Glomerular endothelial cell (primary cell): ENCODE measurements at places on chromosomes 7 and 10.
A peak's percentile ranks its signal among the peaks of the same experiment; 100 is the strongest.

DNA sequence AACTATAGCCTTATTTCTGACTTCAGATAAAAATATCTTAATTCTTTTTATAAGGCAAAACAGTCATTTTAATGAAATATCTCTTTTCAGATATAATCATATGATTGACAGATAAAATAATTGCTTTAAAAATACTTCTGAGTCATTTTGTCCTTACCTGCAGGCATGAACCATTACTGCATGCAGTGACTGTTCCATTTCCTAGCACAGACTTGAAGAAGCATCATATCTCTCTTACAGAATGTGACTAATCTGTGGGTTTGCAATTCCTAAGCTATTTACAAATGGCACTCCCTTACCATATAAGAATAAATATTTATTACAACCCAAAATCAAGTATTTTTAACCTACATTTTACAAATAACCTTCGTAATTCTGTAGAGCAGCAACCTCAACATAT, 120.7 kb downstream of the SRPK2 start:
- DNase-seq: no peak

DNA sequence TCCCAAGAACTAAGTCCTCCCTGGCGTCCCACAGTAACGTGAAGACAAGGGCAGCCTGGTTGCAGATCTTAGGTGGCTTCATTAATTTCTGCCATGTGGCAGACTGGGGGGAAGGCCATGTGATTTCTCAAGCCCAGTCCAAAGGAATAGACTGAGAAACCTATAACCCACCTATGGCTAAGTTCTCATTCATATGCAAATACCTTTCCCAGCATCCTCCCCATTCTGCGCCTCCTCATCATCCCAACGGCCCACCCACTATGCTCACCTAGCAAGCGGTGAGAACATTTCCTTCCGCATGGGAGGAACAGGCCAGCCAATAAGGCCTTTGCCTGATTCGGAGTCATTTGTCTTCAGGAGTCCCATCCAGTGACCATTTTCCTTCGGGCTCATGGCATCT, 8.2 kb upstream of the CLEC2L start:
- DNase-seq: no peak

DNA sequence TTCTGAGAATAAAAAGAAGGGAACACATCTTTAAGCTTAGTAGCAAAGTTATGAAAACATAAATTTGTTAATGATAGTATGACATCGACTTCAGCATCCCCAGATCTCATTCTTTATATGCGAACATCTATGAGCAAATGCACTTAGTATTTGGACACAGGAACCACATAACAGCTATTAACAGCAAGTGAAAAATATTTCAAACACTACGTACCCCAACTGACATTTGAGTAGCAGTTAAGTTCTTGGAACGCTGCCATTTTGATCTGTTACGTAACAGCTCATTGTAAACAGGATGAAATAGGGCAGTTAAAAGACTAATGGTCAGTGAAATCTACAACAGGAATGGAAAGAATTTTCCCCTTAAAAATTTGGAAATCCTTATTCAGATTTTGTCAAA, 428.9 kb downstream of the TNS3 start:
- DNase-seq: peak; percentile 50

DNA sequence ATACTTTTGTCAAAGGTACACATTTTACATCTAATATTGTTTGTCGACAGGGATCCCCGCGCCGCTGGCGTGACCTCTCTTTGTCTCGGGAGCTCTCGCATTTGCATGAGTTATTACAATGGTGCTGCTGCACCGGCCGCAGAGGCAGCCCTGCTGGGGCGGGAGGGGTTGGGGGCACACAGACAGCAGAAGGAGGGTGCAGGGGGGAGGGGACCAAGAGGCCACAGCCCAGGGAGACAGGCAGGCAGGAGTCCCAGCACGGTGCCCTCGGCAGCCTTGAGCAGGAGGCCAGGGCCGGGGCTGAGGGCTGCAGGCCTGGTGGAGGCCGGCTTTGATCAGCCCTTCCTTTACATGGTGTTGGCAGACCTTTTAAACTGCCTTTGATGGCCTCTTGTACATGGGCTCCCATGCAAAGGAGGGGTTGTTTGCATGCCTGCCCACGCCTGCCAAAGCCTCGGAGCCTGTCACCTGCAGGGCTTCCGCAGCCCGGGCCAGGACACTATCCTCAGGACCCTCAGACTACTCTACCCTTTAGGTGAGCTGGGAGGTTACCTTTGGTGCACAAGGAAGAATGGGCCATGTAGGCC, 95.5 kb downstream of the EBF3 start:
- no peak for DNase-seq

- DNase-seq: no peak
Observed at GRCh38 chr10:103171278-103171677, 21.8 kb downstream of the NT5C2 start.

DNA sequence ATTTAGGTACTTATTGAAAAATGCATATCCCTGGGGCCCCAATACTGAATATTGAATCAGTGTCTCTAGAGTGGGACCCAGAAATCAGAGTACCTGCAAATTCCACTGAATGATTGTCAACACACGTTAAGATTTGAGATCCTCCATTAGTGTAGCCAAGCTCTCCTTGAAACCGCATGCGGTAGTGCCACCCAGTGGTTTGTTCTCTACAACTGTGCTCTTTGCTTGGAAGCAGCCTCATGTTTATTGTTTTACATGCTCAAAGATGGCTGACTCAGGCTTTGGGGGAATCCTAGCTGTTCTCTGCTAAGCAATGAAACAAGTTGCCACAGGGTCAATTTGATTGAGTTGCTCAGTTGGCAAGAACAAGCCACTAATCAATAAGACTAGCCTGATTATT, 340.2 kb upstream of the CELF2 start:
- DNase-seq: no peak

DNA sequence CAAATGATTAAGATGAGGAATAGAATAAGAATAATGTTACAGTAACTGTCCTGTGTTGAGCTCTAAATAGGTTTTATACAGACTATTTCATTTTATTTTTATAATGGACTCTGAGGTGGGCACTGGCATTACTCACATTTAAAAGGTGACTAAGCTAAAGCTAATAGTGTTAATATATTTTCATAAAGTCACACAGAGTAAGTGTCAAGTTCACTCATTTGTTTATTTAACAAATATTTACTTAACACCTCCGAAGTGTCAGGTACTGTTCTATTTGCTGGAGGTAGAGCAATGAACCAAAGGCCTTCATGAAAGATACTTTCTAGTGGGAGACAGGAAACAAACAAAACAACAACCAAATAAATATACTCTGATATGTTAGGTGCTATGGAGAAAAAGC, 44.0 kb downstream of the ASB4 start:
- DNase-seq: no peak

- no peak for DNase-seq
Observed at GRCh38 chr7:42993038-42993437, 60.9 kb downstream of the MRPL32 start.

- no peak for DNase-seq
Observed at GRCh38 chr7:96136600-96137239, 185.2 kb downstream of the SLC25A13 start.

GRCh38 chr7:25847336-25848070, 304.5 kb upstream of the NFE2L3 start:
- no peak for DNase-seq

- DNase-seq: no peak
Observed at GRCh38 chr7:102320601-102321350, 34.1 kb downstream of the SH2B2 start.

DNA sequence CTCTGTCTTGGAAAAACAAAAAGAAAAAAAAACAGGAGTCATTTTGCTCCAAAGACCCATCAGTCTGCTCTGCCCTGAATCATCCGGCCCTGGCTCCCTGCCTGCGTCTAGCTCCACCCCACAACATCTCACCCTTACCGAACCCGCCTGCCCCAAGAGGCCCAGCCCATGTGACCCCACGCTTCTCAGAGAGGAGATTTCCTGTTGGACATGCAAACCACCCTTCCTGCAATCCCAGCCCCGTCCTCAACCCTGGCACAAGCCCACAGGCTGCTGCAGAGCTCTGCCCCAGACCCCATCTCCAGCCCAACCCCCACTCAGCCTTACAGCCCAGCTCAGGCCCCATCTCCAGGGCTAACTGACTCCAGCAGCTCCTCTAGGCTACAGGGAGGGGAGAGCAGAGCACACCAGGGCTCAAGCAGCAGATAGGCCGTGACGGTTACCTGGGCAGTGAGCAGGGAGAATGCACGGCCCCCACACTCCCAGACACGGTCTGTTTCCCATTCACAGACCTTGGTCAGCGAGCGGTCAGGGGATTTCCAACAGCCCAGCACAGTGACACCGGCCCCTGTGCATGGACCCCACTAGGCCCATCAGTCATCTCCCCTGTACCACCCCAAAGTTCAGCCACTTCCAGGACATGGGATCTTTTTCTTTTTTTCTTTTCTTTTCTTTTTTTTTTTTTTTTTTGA, 69.9 kb upstream of the GTF2I start:
- DNase-seq: peak; percentile 20

DNA sequence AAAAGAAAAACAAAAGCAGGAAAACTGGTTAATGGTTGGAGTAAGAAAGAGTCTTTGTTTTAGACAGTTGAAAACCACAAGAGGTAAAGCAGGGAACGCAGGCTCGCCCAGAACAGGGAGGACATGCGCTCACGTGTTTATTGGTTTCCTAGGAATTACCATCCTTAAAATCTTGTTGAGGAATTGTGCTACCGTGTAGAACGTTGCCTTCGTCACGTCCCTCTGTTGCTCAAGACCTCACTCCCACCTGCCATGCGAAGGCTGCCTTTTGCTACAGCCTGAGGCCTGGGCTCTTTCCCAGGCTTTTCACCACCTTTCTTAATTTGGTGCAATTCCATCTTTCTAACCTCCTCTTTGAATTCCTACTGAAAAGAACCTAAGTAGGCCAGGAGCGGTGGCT, 61.6 kb upstream of the CAMK1D start:
- DNase-seq: no peak

DNA sequence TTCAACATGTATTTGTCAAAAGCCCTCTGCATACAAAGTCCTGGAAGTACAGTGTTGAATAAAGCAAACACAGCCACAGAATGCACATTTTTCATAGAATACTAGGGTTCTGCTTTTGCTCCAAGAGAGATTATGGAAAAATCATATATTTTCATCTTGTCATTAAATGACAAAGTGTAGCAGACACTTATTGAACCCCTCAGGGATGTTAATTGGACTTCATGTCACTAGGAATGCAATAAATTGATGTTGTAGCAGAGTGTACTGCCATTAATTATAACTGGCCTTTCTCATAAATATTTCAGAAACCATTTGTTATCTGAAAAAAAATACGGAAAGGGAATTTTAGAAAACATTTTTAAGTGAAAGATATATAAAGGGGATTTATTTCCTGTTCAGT, 64.5 kb upstream of the TAC1 start:
- no peak for DNase-seq

DNA sequence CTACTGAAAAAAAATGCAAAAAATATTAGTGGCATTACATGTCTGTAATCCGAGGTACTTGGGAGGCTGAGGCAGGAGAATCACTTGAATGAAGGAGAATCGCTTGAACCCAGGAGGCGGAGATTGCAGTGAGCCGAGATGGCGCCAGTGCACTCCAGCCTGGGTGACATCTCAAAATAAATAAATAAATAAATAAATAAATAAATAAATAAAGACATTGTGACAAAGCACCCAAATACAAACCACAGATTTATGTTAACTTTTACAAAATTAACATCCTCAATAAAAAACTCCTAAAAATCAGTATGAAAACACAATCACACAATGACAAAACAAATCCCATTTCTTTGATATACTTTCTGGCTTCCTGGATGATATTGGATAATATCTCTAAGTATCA, 808.3 kb downstream of the REEP3 start:
- DNase-seq: no peak

DNA sequence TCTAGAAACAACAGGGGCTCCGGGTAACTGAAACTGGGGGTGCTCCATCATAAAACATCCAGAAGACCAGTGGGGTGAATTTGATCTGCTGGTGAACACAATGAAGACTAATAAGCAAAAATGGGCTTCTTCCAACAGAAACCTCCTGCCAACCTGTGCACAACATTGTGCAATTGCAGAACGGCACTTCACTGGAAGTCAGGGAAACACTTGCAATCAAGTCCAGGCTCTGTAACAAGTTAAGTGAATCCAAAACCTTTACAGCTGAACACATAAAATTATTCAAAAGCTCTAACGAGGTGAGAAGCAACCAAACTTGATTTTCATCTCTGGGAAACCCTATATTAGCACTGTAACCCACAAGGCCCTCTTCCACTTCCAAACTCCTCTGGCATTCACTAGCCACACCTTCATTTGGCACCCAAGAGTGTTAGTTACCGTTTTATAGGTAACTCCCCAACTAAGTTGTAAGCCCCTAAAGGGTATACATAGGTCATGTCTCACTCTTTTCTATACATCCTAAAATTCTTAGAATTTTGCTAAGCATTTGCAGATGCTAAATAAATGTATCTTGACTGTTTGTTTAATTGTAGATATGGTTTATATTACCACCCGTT, 22.0 kb downstream of the IMMP2L start:
- DNase-seq: no peak

DNA sequence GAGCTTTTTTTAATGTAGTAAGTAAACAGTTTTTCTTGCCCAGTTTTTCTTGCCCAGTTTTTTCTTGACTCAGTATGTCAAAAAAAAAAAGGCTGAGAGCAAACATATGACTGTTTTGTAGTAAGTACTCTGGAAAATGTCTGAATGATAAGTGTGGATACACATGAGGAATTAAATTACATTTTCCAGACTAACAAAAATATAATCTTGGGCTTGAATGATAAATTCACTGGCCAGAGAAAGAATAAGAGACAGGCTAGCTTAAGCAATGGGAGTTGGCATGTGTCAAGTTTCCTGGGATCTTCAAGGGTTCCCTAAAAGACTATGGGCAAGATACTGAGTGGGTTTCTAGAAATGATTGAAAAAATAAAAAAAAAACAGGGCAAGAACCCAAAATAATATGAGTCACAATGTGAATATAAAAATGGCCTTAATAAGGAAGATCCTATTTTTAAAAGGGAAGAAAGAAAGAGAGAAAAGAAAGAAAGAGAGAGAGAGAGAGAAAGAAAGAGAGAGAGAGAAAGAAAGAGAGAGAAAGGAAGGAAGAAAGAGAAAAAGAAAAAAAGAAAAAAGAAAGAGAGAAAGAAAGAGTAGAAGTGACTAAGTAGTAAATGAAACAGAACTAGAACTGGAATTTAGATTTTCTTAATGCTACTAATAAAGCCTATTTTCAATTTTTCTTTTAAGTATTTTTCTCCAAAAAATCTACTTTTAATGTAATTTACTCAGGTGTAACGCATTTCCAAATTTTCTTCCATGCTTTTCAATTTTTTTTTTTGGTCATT, 60.2 kb downstream of the TFPI2 start:
- DNase-seq: no peak

GRCh38 chr10:124059551-124059950, 33.8 kb downstream of the CHST15 start:
- DNase-seq: no peak
